Mammary epithelial cell (primary cell): ENCODE measurements at places on chromosomes 3 and 15.

DNA sequence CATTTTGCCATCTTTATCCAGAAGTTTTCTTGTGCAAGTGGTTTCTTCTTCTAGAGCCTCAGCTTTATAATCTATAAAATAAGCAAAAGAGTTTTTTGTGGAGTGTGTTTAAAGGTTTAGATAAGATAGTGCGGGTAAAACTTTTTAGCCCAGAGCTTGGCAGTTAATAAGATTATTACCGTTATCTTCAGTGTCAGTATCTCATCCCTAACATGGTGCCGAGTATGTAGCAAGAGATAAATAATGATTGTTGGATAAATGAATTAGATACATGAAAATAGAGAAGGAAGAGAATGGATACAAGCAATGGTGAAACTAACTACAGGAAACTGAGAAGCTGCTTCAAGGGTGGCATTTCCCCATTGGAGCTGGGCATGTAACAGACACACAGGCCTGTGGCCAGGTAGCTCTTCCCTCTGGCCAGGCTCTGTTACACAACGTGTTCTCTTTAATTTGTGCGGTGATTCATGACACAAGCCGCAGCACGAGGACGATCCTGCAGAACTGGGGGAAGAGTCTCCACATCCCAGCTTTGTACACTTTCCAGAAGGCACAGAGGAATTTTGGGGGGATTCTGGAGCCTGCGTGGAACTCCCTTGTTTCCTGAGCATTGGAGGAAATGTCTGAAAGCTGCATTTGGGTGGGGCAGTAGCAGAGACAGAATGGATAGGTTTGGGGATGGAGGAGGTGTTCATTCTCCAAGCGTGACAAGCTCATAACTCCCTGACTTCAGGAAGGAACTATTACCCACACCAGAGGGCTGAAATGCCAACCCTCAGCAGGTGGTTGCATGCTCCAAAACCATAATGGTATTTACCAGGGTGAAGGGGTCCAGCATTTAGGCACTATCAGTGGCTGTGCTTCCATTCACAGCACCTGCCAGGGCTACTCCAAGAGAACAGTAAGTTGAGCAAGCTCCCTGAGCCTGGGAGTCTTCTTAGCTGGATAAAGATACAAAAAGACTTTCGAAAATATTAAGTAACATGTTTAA is 14.2 kb upstream of the ST6GAL1 start:
- peak; percentile 83 for DNase-seq

DNA sequence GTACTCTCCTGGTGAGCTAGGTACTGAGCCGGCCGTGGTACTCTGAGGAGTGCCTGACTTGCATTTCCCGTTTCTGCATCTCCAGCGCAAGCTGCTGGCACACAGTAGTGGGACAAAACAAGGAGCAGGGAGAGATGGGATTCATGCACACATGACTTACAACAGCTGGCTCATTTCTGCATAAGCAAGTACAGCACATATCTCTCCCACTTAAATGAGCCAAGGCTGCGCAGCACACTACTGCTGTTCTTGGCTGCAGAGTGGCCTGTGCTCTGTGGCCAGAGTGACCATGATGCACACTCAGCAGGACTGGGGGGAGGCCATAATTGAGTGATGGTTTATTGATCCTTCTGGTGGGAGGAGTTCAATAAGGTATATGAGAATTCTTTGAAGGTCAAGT is 59.2 kb upstream of the ABHD17C start:
- no peak for DNase-seq

GRCh38 chr3:167930453-167930852 is 165.3 kb downstream of the GOLIM4 start:
- DNase-seq: no peak

GRCh38 chr15:90885432-90886290 is 1.4 kb downstream of the FES start:
- DNase-seq: no peak

DNA sequence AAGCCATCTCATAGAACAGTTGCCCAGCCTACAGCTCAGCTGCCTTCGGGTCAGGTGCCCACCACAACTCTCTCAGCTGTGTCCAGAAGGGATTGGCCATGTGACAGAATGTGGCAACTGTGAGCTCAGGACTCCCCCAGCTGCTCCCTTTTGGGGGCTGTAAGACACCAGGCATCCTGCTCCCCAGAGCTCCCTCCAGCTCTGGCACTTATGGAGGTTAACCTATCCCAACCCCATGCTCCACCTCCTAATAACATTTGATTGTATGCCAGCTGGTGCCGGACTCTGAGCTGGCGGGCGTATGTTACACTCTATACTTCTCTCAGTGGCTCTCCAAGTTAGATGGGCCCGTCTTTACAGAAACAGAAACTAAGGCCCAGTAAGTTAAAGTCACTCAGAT is 222.8 kb downstream of the FAM43A start:
- no peak for DNase-seq

DNA sequence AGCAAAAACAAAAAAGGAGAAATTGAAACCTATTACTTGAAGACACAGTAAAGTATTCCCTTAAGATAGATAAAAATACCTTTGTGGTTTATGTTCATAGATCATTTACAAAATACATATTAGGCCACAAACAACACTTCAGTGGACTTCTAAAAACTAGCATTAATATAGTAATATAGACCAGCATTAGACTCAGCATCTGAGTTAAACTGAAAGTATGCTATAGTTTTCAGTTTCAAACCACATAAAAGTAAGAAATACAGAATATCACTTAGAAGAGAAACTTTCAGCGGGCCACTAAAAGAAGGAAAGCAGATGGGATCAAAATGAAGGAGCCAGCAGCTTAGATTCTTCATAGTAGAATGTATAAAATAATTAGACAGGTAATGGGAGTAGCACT is 86.6 kb downstream of the MSL2 start:
- no peak for DNase-seq
